ENCODE measurements at places on chromosomes 16 and 17.

GRCh38 chr16:66523861-66524354 is 26.0 kb downstream of the TK2 start:
- no peak for DNase-seq

DNA sequence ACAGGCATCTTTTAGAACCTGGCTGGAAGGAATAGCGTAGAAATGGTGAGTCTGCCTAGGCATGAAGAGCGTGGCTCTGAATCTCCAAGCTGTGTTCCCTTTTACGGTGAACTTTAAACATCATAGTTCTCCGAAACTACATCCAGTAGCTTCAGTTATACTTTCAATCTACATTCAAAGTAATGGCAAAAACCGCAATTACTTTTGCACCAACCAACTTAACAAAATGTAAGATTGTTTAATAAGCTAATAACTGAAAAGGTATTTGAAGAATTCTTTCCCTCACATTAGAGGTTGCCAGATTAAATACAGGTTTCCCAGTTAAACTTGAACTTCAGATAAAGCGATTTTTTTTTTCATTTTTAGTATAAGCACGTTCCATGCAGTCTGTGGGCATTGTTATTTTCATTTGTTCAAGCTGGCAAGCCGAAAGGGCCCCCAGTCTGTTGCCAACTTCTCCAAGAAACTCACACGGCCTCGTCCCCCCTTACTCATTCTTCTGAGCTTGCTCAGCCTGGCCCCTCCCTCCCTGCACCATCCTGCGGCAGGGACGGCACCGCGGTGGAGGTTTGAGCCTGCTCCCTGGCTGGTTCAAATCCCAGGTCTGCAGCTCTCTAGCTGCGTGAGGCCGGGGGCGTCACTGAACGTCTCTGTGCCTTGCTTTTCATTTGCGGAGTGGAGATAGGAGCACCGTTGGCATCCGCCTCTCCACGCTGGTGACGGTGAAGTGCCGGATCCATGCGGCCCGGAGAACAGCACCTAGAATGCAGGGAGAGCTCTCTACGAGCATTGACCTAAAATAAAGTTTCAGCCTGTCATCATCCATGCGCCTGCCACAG is 3.5 kb upstream of the MTHFSD start:
- no peak for DNase-seq

- peak; percentile 32 for DNase-seq
Measured at GRCh38 chr16:57938936-57939871, 31.7 kb downstream of the CNGB1 start.

- DNase-seq = no peak
Measured at GRCh38 chr17:77165577-77165976, 24.8 kb downstream of the SEC14L1 start.

DNA sequence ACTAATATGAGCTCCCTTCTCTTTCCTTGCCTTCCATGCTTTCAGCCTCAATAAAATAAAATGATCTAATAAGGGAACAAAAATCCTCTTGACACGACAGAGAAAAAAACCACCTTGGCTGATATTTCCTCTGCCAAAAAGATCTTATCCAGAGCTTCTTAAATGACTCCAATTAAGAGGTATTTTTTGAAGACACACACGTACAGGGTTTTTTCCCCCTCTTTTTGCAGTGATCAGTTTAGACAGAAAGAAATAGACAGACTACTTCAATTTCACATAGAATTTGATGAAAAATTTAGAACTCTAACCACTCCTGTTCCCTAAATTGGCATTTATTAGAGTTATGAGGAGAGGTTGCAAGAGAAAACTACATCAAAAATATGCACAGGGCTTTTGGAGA is 217.2 kb upstream of the CDH11 start:
- no peak for DNase-seq

DNA sequence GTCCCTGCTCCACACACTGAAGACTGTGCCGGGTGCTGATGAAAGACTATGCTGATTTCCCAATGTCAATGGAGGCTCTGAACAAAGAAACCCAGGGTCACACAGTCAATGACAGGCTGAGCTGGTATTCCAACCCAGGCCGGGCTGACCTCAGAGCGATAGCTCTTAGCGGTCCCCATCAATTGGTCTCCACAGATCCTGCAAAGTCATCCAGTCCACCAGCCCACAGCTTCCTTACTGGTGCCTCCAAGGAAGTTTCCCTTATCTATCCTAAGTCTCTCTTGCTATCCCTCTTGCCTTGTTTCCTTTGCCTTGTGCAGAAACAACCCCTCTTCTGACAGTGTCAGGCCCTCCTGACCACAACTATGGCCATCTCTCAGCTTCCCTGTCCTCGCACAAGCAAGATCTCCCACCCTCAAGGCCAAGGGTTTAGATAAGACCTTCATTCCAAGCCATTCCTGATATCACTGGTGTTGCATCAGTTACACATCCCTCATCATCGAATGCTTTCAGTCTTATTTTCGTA is 52.7 kb upstream of the KSR1 start:
- DNase-seq = no peak

DNA sequence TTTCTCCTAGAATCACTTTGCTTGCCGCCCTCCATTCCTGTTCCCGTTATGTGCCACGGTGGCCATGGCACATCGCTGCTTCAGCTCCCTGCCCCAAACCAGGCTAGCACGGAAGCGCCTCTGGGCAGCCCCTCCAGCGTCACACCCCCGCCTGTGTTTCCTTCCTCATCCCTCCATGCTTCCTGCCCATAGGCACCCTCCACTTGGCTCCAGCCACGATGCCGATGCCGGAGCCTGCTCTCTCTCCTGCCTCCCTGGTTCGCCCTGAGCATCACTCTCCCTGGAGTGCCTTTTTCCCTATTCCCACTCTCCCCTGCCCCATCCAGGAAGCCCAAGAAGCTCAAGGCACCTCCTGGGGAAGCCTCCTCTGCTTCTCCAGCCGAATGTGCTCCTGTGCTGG is 3.2 kb upstream of the ARHGAP23 start:
- no peak for DNase-seq

DNA sequence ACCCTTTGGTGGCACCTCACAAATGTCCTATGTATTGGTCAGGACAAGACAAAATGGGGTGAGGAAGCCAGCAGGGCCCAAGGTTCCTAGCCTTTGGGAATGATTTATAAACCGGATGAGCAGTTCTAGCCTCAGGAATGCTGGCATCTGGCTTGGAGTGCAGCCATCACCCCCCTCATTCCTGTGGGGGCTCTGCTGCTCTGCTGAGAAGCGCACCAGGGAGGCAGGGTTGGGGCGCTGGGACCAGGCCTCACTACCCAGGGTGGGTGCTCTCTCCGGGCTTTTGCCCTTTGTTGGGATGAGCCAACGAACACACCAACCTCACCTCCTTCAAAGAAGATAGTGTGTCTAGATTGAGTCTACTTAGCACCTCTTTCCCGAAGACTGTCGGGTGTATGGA is 39.2 kb downstream of the TMEM11 start:
- no peak for DNase-seq

- peak; percentile 1 for DNase-seq
Measured at GRCh38 chr16:86783636-86784626, 205.6 kb downstream of the FOXL1 start.

- no peak for DNase-seq
Measured at GRCh38 chr17:34369571-34369970, 6.5 kb upstream of the CCL1 start.

GRCh38 chr17:27958708-27959381 is 65.7 kb upstream of the LYRM9 start:
- DNase-seq = no peak

GRCh38 chr16:75319513-75320411 is 68.3 kb upstream of the BCAR1 start:
- no peak for DNase-seq

- peak; percentile 32 for DNase-seq
Measured at GRCh38 chr17:17792551-17793377, 44.0 kb downstream of the SREBF1 start.

DNA sequence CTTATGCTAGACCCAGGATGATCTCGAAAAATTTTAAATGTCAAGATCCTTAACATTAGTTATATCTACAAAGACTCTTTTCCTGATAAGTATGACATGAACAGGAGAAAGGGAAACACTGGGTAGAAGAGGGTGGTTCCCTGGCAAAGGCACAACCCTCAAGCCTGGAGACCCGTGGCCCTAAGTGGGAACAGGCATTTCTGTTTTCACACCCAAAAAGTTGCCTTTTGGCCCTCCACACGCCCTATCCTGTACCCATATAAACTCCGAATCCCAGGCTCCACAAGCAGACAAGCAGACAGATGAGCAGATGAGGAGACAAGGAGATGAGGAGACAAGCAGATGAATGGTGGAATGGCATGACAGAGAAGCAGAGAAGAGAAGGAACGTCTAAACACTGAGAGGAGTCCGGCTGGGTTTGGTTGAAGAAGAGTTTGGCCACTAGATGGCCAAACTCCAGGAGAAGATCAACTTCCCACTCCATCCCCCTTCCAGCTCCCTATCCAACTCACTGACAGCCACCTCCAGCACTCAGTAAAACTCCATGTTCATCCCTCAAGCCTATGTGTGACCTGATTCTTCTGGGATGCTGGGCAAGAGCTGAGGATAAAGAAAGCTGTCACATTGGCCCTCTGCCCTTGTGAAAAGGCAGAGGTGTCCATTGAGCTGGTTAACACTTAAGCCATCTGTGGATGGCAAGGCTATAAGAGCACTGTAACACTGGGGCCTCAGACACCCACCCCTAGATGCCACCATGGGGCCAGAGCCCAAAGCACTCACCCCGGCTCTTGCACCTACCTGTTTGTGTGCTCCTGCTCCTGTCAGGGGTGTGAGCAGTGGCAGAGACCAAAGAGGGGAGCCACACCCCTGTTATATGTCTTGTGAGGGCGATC is 139.6 kb upstream of the FAM20A start:
- no peak for DNase-seq

- no peak for DNase-seq
Measured at GRCh38 chr16:12324152-12324551, 347.6 kb downstream of the SNX29 start.

DNA sequence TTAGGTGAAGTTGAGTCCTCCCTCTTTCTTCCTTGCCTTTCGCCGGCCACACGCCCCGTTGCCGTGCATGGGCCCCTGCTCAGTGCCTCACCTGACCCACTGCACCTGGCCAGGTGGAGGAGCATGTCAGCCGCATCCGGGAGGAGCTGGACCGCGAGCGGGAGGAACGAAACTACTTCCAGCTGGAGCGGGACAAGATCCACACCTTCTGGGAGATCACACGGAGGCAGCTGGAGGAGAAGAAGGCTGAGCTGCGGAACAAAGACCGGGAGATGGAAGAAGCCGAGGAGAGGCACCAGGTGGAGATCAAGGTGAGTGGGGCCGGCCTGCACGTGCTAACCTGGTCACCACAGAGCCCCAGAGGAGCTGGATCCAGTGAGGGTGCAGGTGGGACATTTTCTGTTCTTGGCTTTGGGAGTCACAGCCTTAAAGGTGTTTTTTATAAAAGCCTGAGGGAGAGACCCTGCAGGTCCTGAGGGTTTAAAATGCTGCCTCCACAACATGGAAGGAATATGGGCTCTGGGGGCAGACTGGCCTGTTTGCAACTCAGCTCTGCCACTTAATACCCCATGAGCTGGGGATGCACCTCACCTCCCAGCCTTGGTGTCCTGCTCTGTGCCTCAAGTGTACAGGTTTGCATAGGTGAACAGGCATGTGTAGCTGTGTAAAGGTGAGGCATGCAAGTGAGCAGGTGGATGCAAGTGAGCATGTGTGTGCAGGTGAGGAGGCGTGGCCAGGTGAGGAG is 12.1 kb upstream of the DBNDD1 start:
- DNase-seq = no peak

- no peak for DNase-seq
Measured at GRCh38 chr16:82695806-82696205, 69.0 kb downstream of the CDH13 start.

DNA sequence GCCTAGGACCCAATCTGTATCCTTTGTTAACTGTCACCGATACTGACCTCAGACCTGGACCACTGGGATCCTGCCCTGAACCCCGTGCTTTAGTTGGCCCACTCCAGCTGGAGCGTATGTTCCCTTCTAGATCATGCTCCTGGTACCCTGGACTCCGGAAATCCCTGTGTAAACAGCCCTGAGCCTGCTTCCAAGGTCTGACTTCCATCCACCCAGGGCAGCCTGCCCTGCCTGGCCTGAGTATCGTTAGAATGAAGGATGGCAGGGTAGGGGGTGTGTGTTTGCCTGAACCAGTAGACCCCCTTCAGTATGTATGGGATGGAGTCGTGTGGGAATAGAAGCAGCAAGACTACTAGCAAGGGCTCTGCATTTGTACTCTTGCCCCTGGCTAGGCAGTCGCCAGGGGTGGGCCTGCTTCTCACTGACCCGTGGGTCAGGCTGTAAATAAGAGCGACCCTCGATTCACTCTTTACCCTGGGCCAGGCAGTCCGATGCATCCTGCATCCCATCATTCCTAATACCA is 691 bp upstream of the TMEM98 start:
- peak; percentile 37 for DNase-seq

- no peak for DNase-seq
Measured at GRCh38 chr17:78947235-78948149, 22.3 kb upstream of the TIMP2 start.

GRCh38 chr17:15398736-15399331 is 57.4 kb upstream of the TEKT3 start:
- no peak for DNase-seq

DNA sequence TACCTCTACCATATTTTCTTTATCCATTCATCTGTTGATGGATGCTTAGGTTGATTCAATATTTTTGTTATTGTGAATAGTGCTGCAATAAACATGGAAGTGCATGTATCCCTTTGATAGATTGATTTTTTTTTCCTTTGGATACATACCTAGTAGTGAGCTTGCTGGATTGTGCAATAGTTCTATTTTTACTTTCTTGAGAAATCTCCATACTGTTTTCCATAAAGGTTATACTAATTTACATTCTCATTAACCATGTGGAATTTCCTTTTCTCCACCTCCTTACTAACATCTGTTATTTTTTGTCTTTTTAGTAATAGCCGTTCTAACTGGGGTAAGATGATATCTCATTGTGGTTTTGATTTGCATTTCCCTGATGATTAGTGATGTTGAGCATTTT is 124.6 kb upstream of the TOX3 start:
- no peak for DNase-seq

DNA sequence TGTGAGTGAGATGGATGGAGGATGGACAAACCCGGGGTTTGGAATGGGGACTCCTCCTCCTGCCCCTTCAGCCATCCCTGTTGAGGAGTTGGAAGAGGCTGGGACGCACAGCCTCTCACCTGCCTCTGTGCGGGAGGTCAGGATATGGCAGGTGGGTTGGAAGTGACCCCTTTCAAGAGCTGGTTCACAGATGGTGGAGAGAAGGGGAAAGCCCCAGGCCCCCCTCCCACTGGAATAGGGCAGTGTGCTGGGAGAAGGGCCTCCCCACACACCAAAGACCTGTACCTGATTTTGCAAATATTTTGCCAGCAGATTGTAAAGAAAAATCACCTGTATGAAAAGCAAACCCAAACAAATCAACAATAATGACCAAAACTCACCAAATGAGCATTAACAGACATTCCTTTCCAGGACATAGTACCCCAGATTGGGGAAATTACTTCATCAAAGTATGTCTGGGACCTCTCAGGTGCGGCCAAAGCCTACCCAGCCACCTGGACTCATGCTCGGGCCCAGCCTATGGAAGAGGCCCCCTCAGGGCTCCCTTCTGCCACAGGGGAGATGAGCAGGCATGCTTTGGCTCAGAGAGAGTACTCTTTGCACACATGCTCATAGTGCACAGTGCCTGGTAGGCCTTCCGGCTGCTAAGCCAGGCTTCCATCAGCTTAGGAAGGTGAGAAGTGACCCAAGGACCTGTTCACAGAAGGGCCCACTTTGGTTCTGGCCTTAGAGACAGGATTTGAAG is 7.8 kb downstream of the SLC47A2 start:
- DNase-seq = no peak

Measured in midbrain (tissue), 1 donor.